B cell (primary cell): ENCODE measurements at places on chromosomes 1 and 21.

DNA sequence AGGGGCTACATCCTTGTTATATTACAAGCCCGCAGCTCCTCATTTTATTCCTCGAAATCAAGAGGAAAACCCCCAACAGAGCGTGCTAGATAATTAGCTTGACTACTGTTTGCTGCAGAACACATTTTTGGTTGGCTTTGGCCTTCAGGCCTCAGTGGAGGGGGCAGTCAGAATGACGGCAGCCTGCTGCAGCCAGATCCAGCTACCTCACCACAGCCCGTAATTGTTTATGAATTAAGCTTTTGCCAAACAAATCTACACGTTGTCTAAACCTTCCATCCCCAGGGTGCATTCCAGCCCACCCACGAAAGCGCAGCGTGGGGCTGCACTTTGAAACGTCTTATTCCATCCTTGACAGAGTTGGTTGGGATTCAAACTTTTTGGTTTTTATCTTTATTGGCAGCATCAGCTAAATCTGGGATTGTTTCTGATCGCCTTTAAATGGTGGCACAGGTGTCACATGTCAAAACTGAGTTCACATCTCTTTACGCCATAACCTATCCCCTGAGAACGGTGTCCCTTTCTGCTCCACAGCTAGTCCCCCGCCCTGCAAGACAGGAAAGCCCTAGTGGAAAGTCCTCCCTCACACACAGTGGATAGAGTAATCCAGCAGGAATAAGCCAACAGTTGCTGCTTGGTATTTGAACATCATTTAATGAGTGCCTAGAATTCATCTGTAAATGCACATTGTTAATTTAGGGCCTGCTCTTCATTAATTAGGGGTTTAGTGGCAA is 195.5 kb downstream of the LMO4 start:
- DNase-seq = no peak

- no peak for DNase-seq
Measured at GRCh38 chr1:204376919-204377799, 17.4 kb upstream of the PLEKHA6 start.

GRCh38 chr1:234962340-234962989 is 166.2 kb downstream of the TOMM20 start:
- DNase-seq = peak; percentile 66

- no peak for DNase-seq
Measured at GRCh38 chr1:101059945-101060542, 34.5 kb upstream of the DPH5 start.

DNA sequence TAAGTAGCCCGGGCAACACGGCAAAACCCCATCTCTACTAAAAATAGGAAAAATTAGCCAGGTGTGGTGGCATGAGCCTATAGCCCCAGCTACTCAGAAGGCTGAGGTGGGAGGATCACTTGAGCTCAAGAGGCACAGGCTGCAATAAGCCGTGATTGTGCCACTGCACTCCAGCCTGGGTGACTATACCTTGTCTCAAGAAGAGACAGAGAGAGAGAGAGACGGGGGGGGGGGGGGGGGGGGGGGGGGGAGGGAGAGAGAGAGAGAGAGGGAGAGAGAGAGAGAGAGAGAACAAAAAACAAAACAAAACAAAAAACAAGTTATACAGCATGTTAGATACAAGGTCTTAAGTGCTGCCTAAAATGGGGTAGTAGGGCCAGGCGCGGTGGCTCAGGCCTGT is 77.8 kb upstream of the ZNF281 start:
- DNase-seq = no peak

DNA sequence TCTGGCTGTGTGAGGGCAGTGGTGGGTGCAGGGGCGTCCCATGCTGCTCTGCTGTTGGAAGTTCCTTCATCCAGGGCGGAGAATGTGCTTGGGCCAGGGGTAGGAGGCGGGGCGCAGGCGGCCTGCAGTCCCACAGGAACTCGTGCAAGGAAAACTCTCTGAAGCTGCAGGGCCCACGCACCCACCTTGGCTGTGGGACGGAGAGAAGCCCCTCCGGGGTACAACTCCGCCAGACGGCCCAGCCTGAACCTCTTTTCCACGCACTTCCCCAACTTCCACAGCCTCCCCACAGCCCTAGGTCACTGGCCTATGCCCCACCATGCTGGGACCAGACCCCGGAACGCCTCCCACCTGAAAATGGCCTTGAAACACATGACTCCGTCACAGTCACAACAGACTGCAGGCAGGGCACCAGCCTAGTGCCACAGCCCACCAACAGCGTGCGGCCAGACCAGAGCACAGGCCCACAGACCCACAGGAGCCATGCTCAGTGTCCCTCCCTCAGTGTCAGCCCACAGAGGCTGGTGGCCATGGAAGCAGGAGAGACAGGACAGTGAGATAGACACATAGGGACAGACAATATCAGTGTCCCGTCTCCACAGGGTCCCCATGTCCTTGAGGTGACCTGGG is 47.8 kb downstream of the WNT9A start:
- no peak for DNase-seq

- DNase-seq = no peak
Measured at GRCh38 chr1:64624218-64624713, 120.6 kb upstream of the RAVER2 start.

DNA sequence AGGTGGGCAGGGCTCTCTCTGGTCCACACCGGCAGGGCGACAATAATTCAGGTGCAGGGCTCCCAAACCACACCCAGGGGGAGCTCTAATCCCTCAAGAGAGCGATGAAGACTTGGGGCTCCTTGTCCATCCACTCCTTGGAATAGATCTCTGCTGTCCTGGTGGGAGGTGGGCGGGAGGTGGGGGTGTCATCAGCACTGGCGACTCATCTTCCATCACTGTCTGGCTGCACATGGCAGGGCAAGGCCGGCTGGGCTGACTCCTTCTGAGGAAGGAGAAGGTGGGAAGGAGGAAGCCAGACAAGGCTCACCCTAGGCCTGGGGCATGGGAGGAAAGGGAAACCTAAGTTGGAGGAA is 29.3 kb downstream of the TNNT2 start:
- DNase-seq = no peak

- DNase-seq = no peak
Measured at GRCh38 chr1:30040081-30041019, 683.0 kb downstream of the MATN1 start.

DNA sequence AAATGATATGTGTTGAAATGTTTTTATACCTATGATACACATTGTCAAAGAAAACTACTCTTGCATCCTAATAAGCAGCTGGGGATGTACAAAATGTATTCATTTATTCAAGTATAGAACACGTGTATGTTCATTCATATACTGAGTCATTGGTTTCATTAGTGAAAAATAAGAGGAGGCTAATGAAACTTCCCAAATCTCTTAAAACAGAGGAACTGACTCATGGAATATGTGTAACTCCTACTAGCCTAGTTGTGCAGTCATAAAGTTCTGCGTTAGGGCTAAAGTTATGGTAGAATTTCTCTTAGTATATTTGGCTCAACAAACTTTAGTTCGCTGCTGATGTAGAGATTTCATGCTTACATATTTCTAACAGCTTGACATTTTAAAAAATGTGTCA is 441.6 kb downstream of the NCAM2 start:
- no peak for DNase-seq

DNA sequence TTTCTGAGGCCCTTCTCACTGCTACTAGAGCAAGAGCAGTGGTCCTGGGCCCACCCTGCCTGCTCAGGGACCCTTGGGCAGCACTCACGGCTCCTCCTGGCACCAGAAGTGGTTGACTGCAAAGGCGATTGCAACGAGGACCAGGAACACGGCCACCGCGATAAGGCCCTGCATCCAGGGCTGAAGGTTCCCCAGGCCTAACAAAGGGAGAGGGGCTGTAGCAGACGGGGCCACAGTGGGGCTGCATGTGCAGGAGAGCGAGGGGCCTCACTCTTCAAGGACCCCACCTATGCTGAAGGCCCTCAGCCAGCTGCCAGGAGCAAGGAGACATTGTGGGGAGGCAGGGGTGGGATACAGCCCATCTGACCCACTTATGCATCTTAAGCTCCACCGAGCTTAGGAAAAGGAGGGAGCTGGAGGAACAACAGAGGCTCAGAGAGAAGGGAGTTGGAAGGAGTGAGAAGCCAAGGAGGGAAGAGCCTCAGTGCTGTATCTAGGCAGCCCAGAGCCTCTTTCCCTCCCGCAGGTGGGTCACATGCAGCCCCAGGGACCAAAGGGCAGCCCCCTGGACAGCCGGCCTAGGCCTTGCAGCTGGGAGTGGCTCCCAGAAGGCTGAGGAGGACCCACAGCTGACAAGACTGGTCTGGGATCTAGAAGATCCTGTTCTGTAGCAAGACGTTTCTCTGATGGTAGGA is 2.5 kb downstream of the PDZK1IP1 start:
- DNase-seq = no peak

DNA sequence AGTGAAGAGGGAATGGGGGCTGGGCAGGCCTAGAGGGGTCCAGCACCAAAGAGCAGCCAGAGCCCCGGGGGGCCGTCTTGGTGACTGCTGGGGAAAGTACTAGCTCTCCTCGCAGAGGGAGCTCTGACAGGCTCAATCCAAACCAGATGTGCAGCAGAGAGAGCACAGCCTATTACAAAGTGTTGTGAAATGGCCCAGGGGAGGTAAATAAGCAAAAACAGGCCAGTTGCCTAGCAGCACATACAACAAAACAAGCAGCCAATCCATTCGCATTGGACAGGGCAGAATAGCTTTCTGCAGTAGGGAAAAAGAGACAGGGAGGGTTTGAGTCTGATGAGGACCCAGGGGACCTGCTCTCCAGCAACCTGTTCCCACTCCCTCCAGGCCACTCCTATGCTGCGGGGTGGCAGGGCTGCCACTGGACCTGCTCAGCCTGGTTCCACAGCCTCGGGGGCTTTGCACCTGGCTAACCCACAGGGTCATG is 239.6 kb upstream of the FGGY start:
- DNase-seq = peak; percentile 27

DNA sequence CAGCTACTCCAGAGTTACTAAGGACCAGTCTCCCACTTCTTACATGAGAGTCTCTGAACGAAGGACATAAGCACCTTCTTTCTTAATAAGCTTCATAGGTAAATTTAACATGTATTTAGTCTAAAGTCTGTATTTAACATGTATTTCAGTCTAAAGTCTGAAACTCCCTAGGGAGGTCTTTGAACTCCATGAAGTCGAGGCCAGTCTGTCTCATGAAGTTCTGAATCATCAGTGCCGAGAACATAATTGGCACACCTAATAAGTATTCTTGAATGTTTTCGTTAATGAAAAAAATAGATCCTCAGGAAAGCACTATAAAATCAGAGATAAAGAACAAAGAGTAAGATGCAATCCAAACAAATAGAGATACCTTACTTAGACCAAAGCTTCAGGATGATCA is 945.5 kb downstream of the TTLL7 start:
- no peak for DNase-seq

DNA sequence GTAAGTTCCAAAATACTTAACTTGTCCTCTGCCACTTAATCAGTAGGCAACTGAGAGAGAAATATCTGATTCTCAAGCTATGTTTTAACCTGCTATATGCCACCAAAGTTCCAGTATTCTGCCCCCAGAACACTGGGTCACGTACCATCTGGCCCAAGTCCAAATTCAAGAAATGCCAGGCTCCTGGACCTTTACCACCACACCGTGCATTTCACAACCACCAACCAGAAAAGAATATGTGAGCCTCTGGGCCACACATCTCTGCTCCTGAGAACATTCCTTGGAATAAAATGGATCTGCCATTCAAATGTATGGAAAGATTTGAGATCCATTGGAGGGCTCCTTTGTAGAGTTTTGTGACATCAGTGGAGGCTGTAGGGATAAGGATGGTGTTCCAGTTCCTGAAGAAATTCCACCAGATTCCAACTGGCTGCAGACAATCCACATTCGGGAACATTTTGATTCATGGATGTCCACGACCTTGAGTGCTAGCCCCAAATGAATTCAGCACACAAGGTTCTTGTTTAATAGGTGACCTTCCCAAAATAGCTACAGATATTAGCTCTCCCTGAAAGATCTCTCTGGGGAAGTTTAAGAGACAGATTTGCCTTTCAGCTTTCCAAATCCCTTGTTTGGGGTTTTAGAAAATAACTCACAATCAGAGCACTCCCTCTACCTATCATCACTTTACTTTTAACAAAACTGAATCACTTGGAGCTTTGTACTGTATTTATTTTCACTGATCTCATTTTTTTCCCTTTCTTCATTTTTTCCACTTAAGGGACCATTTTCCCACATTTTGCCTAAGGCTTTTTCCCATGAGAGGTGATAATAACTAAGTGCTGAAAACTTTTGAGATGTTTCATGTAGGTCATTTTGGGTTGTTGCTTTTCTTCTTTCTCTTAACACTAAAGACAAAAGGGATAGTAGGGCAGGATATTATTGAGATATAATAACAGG is 128.4 kb upstream of the ZC3H11B start:
- DNase-seq = no peak

DNA sequence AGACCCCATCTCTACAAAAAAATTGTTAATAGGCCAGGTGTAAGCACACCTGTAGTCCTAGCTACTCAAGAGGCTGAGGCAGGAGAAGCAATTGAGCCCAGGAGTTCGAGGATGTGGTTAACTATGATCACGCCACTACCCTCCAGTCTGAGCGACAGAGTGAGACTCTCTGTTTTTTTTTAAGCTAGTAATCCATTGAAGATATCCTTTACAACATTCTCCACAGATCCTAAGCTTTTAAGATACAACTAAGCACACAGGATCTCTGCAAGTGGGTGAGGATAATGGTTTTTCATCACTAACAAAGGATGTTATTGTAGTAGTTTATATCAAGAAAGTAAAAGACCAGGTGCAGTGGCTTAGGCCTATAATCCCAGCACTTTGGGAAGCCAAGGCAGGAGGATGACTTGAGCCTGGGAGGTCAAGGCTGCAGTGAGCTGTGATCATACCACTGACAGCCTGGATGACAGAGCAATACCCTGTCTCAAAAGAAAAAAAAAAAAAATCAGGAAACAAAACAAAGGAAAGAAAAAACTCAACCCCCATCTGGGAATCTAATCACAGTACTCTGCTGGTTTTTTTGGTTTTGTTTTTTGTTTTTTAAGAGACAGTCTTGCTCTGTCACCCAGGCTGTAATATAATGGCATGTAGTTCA is 166.1 kb downstream of the RERE start:
- DNase-seq = no peak

- no peak for DNase-seq
Measured at GRCh38 chr1:14494911-14495310, 103.6 kb upstream of the KAZN start.

GRCh38 chr1:184622136-184622823 is 132.4 kb downstream of the EDEM3 start:
- no peak for DNase-seq

DNA sequence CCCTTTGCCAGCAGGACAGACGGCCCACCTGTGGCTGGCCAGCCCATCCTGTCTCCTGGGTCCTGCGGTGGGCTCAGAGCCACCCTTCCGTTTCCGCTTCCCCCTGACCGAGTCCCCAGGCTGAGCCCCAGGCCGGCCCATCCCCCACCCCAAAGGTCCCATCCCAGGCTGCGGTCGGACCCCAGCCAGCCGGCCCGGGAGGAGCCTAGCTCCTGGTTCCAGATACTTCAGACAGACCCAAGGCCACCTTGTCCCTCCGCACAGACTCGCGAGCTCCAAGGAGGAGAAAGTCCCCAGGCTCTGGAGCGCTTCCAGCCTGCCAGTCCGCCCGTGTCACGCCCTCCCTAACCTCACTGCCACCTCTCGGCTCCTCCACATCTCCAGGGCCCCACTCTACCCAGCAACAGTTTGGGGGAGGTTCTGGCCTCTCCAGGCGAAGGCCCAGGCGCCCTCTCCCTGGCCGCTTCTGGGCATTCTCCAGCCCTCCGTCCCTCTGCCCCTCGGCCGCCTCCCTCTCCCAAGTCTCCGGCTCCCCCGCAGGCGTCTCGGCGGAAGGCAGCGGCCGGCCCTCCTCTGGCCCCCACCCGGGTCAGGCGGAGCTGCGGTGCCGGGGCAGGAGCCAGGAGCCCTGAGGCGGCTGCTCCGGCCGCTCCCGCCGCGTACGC is 835 bp downstream of the LRRN2 start:
- peak; percentile 18 for DNase-seq

GRCh38 chr1:183431840-183432547 is 13.8 kb upstream of the NMNAT2 start:
- DNase-seq = no peak
